ENCODE measurements at places on chromosomes 6 and 20.

DNA sequence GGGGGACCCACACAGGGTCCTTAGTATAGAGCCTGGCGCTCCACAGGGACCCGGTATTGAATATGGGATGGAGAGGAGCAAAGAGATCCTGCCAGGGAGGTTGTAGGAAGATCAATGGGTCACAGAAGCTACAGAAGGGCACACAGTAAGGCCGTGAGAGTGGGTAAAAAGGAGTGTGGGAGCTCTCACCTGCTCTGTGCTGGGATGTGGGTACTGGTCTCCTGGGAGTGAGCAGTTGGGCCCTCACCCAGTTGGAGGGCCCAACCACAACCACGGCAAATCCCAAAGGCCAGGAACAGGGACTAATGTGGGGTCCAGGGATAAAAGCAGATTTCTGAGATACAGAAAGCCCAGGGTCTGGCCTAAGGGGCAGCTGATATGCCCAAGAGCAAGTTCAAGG is 73.4 kb upstream of the RNF24 start:
- H3K27me3 ChIP-seq, result no peaks in the 10 kb centered on the region
- no peak overlapping the region for H3K27ac ChIP-seq
- H3K36me3 ChIP-seq, result no peaks in the 10 kb centered on the region

DNA sequence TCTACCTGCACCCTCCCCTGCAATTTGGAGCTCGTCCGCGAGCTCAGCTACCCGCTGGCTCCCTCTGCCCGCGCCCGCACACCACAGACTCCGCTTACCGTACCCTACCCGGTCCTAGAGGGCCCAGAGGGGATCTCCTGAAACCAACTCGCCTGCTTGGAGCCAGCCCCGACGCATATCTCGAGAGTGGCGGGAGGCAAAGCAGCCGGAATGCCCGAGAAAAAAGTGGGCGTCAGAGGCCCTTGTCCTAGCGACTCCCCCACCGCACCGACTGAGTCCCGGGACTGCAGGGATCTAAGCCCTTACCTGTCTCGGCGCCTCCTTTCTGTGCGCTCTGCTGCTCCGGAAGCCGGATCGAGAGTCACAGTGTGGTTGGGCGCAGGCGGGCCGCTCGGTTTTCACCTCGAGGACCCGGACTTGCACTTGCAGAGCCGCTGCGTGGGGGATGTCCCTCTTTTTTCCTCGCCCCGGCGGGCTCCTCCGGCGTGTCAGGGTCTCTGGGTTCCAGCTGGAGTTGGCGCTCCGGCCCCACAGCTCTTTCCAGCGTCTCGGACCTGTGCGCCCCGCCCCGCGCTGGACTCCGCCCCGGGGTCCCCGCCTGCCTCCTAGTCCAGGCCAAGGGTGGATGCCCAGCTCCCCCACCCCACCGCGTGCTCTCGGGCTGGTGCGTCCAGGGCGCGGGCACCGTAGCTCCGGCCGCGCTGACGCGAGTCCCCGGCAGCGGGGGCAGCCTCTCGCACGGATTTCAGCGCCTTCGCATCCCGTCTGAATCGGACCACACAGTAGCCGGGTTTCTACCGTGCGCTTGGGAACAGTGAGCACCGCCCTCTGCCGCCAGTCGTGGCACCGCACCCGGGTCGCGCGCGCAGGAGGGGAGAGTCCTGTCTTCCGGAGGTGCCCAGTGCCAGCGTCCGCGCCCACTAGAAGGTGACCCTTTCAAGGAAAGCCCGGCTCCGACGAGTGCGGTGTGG is at the start of gene PROKR2:
Gene PROKR2, minus strand, starts transcription at position 767 of the 971 bp plus-strand sequence. CDS start 2,585 bp downstream, outside the sequence.
- no peaks in the 10 kb centered on the region for H3K36me3 ChIP-seq
- H3K27me3 ChIP-seq, result peaks cover 16% of the 10 kb centered on the region
- no peak within 1 kb of the TSS for H3K27ac ChIP-seq
- H3K4me1 ChIP-seq, result no peaks in the 10 kb centered on the region
- no peak within 1 kb of the TSS for H3K4me3 ChIP-seq

- H3K4me3 ChIP-seq, result no peak overlapping the region
- H3K36me3 ChIP-seq, result no peaks in the 10 kb centered on the region
- H3K4me1 ChIP-seq, result peaks cover 4% of the 10 kb centered on the region
- DNase-seq, result no peak
- H3K27ac ChIP-seq, result peak overlapping the region; percentile 63
- no peaks in the 10 kb centered on the region for H3K27me3 ChIP-seq
Measured at GRCh38 chr20:23269954-23270353, 80.6 kb upstream of the NXT1 start.

DNA sequence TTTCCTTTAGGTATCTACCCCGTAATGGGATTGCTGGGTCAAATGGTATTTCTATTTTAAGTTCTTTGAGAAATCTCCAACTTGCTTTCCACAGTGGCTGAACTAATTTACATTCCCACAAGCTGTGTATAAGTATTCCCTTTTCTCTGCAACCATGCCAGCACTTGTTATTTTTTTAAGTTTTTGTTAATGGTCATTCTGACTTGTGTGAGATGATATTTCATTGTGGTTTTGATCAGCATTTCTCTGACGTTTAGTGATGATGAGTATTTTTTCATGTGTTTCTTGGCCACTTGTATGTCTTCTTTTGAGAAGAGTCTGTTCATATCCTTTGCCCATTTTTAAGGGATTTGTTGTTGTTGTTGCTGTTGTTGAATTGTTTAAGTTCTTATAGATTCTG is 871.1 kb downstream of the KIF16B start:
- no peaks in the 10 kb centered on the region for H3K27me3 ChIP-seq
- no peak overlapping the region for H3K4me3 ChIP-seq
- H3K4me1 ChIP-seq, result no peaks in the 10 kb centered on the region

GRCh38 chr6:74914888-74915287 is 291.0 kb downstream of the COL12A1 start:
- H3K36me3 ChIP-seq, result no peaks in the 10 kb centered on the region
- no peak overlapping the region for H3K4me3 ChIP-seq
- no peak for DNase-seq
- no peak overlapping the region for H3K27ac ChIP-seq
- no peaks in the 10 kb centered on the region for H3K27me3 ChIP-seq
- no peaks in the 10 kb centered on the region for H3K4me1 ChIP-seq

GRCh38 chr20:63686492-63687321 is 9.7 kb upstream of the TNFRSF6B start:
- no peaks in the 10 kb centered on the region for H3K36me3 ChIP-seq
- peak; percentile 49 for DNase-seq
- H3K27ac ChIP-seq, result peak overlapping the region; percentile 78
- peaks cover 27% of the 10 kb centered on the region for H3K4me1 ChIP-seq
